ENCODE measurements at places on chromosomes 4 and X.

DNA sequence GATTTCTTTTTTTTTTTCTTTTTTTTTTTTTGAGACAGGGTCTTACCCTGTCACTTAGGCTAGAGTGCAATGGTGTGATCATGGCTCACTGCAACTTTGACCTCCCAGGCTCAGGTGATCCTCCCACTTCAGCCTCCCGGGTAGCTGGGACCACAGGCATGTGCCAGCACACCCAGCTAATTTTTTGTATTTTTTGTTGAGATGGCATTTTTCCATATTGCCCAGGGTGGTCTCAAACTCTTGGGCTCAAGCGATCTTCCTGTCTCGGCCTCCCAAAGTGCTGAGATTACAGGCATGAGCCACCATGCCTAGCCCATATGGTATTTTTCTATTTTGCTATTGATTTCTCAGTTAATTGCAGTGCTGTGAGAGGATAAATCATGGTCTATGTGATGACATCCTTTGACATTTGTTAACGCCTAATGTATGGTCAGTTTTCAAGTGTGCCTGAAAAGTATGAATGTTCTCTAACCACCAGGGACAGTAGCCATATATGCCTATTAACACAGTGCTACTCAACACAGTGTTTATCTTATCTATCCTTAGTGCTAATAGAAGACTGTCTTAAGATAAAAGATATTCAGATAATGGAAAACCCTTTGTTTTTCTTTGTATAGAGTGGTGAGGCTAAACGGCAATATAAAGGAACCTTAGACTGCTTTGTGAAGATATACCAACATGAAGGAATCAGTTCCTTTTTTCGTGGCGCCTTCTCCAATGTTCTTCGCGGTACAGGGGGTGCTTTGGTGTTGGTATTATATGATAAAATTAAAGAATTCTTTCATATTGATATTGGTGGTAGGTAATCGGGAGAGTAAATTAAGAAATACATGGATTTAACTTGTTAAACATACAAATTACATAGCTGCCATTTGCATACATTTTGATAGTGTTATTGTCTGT lies 9.1 kb upstream of the HSPA4L start:
- DNase-seq: no peak

DNA sequence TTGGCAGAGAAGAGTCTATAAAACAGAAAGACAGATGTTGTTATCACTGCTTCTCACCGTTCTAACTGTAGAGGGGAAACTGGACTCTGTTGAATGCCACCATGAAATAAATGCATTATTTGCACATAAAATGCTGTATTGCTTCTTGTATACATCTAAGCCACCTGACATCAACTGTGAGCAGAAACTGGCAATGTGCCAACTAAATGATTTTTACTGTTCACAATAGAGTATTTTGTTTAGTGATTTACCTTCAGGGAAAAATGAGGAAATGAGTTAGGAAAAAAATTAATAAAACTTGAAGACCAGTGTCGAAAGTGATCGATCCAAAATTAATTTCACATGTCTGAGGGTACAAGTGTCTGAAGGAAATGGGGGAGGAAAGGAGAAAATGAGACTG lies 65.9 kb upstream of the TNIP3 start:
- DNase-seq: no peak

- no peak for DNase-seq
These were observed 364.3 kb upstream of the CT83 start for GRCh38 chrX:116827063-116827462.

DNA sequence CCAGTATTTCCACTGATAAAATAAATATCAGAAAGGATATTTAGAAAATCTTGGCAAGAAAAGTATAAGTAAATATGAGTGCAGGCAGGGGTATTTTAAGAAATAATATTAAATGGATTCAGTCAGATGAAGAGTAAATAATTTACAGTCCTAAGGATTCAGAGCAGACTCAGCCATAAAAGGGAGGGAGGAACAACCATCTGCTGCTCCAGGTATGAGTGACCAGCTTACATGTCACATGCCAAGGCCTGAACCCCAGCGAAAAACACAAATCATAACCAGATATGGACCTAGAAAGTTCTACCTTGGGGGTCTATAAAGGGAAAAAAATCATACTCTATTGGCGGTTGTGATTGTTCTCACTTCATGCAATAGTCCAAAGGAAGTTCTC lies 166.8 kb downstream of the COL4A6 start:
- no peak for DNase-seq

- DNase-seq: no peak
These were observed 189.3 kb downstream of the DHRSX start for GRCh38 chrX:2311501-2311900.

DNA sequence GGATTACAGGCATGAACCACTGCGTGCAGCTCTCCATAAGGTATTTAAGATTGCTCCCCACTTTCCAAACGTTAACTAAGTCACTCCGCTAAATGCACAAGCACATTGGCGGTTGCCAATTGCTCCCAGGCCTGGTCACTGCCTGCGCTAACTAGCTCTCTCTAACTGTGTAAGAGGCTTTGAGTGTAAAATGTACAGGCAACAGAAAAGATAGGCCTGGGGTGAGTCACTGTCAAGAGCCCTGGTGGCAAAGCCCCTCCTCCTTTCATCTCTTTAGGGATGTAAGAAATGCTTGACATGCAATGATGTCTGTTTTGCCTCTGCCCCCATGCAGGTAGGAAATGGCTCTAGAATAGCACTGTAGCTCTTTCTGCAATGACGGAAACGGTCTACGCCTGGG lies 329.7 kb upstream of the GATB start:
- no peak for DNase-seq

All from activated effector memory CD4-positive, alpha-beta T cell treated with anti-CD3 and anti-CD28 coated beads, Interleukin-2, amount 50 U/mL, for 16 hours (primary cell).